Dermis microvascular lymphatic vessel endothelial cell (primary cell): ENCODE measurements at places on chromosomes 4 and X. TPM values are rescaled to one million over a fixed set of nuclear protein-coding genes. Genes with fewer than 3 reads are reported as not detected.

GRCh38 chr4:54726907-54727306 is 69.2 kb downstream of the KIT start:
- DNase-seq: no peak

GRCh38 chrX:74242050-74242449 is 61.9 kb upstream of the ZCCHC13 start:
- peak; percentile 82 for DNase-seq

DNA sequence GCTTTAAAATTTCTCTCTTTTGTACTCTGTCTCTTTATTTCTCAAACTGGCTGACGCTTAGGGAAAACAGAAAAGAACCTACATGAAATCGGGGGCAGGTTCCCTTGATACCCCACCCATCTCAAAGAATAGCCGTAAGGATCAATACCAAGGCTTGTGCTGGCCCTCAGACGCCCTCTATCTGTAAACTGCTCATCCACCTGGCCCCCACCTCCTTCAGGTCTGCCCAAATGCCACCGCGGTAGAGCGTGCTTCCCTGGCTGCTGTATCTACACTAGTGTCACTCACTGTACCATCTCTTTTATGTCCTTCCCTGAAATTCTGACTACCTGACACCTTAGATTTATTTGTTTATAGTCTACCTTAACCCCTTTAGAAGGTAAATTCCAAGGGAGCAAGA is 62.8 kb downstream of the SMIM20 start:
- DNase-seq: no peak

- no peak for DNase-seq
These were observed 15.2 kb downstream of the LINC00632 start for GRCh38 chrX:140724736-140725135.

DNA sequence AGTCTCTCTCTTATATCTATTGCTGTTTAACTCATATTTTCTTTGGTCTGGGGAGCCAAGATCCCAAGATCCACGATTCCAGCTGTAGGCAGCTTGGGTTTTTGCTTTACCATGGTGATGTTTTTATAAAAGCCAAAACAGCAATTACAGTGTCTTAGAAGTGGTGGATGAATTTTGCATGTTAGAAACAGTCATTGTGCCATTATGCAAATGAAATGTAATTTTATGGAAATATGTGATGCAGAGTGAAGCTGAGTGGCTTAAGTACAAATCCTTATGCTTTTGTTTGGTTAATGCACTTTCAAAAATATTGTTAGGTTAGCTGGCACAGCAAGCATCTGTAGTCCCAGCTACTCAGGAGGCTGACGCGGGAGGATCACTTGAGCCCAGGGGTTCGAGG is 32.8 kb upstream of the PTTG2 start:
- no peak for DNase-seq

DNA sequence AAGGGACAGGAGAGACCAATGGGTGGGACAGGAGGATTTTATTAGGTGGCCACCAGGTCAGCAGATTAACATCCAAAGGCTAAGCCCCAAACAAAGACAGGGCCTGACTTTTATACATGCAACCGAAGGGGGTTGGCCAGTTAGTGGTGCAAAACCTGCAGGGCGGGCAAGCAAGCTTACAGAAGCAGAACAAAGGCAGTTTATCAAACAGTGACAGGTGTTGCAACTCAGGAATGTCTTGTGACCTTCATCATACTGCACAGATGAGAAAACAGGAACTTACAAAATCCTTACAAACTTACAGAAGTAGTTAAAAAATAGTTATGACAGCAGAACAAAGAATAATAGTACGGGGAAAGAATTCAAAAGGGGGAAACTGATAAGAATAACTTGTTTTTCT is 708.1 kb downstream of the GLUD2 start:
- DNase-seq: no peak

DNA sequence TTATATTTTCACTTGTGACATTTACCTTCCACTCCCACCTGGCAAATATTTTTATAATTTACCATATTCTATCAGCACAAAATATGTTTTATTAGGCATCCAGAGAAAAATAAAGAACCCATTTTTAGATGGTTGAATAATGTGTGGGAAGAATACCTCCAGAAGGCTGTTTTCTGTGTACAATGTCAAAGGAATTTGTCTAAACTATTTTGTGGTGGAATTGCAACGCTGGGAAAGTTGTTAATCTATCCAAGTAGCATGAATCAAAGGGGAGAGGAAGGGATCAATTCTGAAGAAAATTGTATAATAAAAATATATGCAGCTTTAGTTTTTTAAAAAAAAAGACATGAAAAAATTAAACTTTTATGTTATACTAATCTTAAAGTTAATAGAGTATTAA is 706.5 kb downstream of the FSTL5 start:
- DNase-seq: no peak

DNA sequence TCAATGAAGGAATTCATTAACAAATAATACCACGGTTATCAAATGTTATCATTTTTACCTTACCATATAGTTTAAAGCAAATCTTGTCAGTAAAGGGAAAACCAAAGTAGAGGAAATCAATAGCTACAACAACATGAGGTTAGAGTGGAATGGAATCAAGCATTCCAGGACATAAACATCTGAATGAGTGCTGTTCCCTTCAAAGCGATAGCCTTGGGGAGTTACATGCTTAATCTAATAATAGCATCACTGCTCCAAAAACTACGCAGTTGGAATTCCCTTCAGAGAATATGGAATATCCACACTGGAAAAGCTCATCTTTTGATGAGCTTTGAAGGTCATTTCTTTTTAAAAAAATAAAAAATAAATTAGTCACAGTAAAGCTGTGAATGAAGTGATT is 31.2 kb downstream of the PDE5A start:
- no peak for DNase-seq

GRCh38 chrX:107849747-107850421 is 24.2 kb downstream of the MID2 start:
- peak; percentile 71 for DNase-seq

DNA sequence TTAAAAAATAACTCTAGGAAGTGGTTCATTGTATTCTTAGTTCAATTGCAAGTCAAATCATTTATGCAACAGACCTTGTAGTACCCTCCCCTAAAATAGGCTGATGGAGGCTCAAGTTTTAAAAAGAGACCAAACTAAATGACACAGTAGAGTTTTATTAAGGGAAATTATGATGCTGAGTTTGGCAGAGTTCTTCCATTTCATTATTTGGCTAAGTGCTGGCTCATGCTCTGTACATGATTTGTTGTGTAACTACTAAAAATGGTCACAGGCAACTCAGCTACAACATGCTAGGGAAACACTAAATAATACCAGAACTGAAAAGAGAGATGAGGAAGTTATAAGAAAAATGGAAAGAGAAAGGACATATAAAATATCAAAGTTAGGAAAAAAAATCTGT is 96.1 kb upstream of the TFDP3 start:
- no peak for DNase-seq

- DNase-seq: peak; percentile 75
These were observed 24.9 kb downstream of the ARL9 start for GRCh38 chr4:56530269-56531148.

DNA sequence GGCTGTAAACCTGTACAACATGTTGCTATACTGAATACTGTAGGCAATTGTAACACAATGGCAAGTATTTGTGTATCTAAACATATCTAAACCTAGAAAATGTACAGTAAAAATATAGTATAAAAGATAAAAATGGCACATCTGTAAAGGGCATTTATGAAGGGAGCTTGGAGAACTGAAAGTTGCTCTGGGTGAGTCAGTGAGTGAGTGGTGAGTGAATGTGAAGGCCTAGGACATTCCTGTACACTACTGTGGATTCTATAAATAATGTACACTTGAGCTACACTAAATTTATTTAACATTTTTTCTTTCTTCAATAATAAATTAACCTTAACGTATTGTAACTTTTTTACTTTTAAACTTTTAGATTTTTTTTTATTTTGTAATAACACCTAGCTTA is 5.0 kb upstream of the SHROOM4 start:
- no peak for DNase-seq

DNA sequence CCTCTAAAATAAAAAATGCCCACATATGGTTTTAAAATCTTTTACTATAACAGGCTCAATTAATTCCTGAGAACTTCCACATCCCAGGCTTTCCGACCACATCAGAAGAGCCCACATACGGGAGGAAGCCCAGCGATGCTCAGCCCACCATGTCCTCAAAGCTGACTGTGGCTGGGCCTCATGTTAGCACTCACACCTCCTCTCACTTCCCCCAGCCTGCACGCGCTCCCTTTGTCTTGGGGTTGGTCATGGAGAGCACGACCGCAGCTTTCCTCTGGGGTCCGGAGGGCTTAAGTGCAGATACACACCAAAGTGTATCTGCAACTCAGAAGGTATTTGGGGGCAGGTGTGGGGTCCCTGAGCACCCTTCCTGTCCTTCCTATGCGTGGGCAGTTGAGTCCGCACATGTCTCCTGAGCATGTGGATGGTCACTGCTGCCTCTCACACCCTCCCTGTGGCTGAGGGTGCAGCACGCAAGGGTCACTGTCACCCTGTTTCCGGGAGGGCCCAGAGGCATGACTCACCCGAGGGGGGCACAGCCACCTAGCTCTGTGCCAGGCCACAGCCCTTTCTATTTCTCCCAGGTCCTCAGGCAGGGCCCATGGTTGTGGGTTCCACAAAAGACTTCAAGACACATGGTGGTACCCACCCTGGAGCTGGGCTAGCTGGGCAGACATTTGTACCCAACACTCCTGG is 21.2 kb downstream of the WDR1 start:
- DNase-seq: peak; percentile 40

- no peak for DNase-seq
These were observed 568 bp downstream of the FHDC1 start for GRCh38 chr4:152936446-152937335.

DNA sequence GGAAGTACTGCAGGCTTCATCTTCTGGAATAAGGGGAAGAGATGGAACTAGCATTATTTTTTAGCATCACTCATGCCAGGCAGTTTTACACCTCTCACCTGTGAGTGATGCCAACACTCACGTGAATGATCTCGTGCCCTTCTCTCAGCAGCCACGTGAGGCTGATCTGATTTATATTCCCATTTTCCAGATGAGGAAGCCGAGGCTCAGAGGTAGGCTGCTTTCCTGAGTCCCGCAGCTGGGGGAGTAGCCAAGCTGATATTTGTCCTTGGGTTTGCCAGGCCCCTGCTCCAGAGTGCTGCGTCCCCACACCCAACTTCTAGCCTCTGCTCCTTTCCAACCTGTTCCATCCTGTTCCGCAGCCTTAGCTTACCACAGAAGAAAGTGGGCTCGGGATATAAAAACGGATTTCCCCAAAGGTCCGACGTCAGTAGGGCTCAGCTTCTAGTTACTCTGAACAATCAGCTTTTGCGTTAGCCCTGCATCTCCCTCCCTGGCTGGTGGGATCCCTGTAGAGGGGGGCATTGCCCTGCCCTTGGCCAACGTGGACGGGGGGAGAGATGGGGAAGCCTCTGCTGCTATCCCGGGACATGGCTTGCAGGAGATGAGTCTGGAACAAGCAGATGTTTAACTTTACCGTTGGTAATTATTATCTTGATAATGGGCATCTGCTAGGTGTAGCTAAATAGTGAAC is 9.3 kb downstream of the EVC start:
- no peak for DNase-seq

GRCh38 chr4:26285272-26285671 is 35.5 kb upstream of the RBPJ start:
- no peak for DNase-seq

DNA sequence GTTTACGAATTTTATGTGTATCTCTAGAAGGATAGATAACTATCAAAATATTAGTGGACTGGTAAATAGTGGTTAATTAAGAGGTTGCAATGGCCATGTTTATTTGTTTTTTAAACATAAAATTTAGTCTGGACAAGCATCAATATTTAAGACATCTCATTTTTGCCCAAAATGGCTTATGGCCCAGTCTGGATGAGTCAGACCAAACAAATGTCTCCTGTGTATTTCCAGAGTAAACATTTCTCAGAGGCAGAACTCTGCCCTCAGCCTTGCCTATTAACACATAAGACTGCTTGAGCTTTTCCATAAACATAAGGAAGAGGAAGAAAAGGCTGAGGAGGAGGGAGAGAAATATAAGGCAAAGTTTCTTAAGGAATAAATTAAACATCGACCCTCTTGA is 277.1 kb upstream of the DIAPH2 start:
- peak; percentile 68 for DNase-seq

DNA sequence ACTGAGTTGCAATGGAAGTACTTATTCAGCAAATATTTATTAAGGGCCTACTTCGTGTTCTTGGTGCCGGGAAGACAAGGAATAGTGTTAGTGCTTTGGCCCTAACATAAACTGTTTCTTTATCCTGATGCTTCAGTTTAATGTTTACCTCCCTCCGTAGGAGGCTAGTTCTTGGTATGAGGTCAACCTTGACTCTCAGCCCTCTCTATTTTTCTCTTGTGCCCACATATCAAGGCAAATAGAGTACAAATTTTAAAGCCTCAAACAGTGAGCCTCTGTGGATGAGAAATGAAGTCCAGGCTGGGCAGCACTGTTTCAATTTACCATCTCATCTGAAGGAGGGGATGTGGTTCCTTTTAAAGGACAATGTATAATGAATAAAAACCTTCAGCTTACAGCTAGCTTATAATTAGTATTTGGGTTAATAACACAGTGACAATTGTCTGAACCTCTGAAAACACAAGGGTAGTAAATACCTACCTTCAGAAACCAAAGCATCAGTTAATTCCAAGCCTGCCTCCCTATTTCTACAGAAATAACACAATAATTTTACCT is 68.5 kb downstream of the SH3RF1 start:
- no peak for DNase-seq

- peak; percentile 12 for DNase-seq
These were observed 1.5 kb downstream of the OPHN1 start for GRCh38 chrX:68431836-68432235.

DNA sequence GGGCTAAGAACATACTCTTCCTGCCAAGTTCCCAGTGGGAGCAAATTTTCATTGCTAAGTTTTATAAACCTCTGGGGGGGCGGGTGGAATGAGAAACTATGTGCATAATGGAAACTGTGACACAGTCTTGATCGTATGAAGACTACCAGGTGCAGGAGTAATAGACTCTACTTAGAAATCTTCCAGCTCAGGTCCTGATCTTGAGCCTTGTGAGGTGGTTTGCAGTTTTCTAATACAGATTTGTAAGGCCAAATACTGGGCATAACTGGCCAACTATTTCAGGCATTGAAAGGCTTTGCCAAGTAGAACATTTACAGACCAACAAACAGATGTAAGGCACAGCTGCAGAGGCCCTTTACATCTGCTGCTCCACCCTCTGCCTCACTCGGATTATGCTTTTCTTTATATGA is 89.7 kb upstream of the CBR4 start:
- DNase-seq: peak; percentile 20

Gene CXCL11
- total RNA-seq: 0.26 and 0.51 TPM in 2 replicates

Gene PARM1
- 0.13 TPM in 1 of 2 replicates, not detected in the other for total RNA-seq

Gene CA5B
- total RNA-seq: 1.5 and 1.9 TPM in 2 replicates

Gene ANXA3
- 16.2 and 36.1 TPM in 2 replicates for total RNA-seq

Gene AWAT2
- total RNA-seq: 0.38 and 0.51 TPM in 2 replicates

Gene ASMTL
- total RNA-seq: 9.4 and 15.8 TPM in 2 replicates

Gene RGS12
- 30.7 and 39.1 TPM in 2 replicates for total RNA-seq

Gene NWD2
- not detected in 2 replicates for total RNA-seq

Gene SMC1A
- 14.6 and 15.0 TPM in 2 replicates for total RNA-seq

Gene TLR6
- total RNA-seq: 0.13 TPM in 2 replicates

Gene SLC6A8
- total RNA-seq: 5.5 and 5.9 TPM in 2 replicates

Gene PNPLA4
- 10.1 and 13.0 TPM in 2 replicates for total RNA-seq

Gene BEX4
- 15.5 and 20.2 TPM in 2 replicates for total RNA-seq

Gene MAGEA2
- total RNA-seq: not detected in 2 replicates

Gene TMEM185A
- 16.9 and 21.2 TPM in 2 replicates for total RNA-seq

Gene SRPX2
- 1.9 and 4.0 TPM in 2 replicates for total RNA-seq

Gene PCDH19
- 0.13 and 0.25 TPM in 2 replicates for total RNA-seq

Gene KLHL4
- 82.5 and 157 TPM in 2 replicates for total RNA-seq

Gene STOX2
- total RNA-seq: 10.0 and 29.3 TPM in 2 replicates
